Hair follicle dermal papilla cell (primary cell): ENCODE measurements at places on chromosomes 11 and 22. TPM values are rescaled to one million over a fixed set of nuclear protein-coding genes. Genes with fewer than 3 reads are reported as not detected.

CD3D gene
- total RNA-seq = not detected in 2 replicates

OR56A1 gene
- not detected in 2 replicates for total RNA-seq

SCGB1A1 gene
- not detected in 2 replicates for total RNA-seq

SLC25A18 gene
- not detected in 2 replicates for total RNA-seq

CASP1 gene
- total RNA-seq = 11.4 and 11.5 TPM in 2 replicates

MPEG1 gene
- not detected in 2 replicates for total RNA-seq

PHLDA2 gene
- total RNA-seq = 3.4 and 4.5 TPM in 2 replicates

C22orf31 gene
- not detected in 2 replicates for total RNA-seq

TRIM49 gene
- total RNA-seq = not detected in 2 replicates

BATF2 gene
- total RNA-seq = 1.2 and 2.3 TPM in 2 replicates

CNTN5 gene
- total RNA-seq = 0.36 and 1.9 TPM in 2 replicates

F2 gene
- not detected in 2 replicates for total RNA-seq

OR52E8 gene
- not detected in 2 replicates for total RNA-seq

BTBD18 gene
- not detected in 2 replicates for total RNA-seq

GPHA2 gene
- total RNA-seq = not detected in 2 replicates

LRFN4 gene
- total RNA-seq = 24.2 and 28.3 TPM in 2 replicates

EXPH5 gene
- total RNA-seq = 2.8 and 3.4 TPM in 2 replicates

TSPAN32 gene
- 2.1 and 2.9 TPM in 2 replicates for total RNA-seq

CCDC116 gene
- 0.61 and 0.65 TPM in 2 replicates for total RNA-seq

RAB36 gene
- total RNA-seq = 7.6 and 10.8 TPM in 2 replicates

ABCC8 gene
- not detected in 2 replicates for total RNA-seq

CABP4 gene
- total RNA-seq = not detected in 2 replicates

RELT gene
- total RNA-seq = 4.9 and 5.8 TPM in 2 replicates

SCUBE2 gene
- 3.6 and 4.4 TPM in 2 replicates for total RNA-seq

MS4A7 gene
- not detected in 2 replicates for total RNA-seq

AIFM3 gene
- total RNA-seq = 0.36 and 0.49 TPM in 2 replicates

NAALADL1 gene
- 34.1 and 35.2 TPM in 2 replicates for total RNA-seq

NXPE4 gene
- total RNA-seq = not detected in 2 replicates
